Effector memory CD8-positive, alpha-beta T cell (primary cell): ENCODE measurements at places on chromosomes 16 and 17.

DNA sequence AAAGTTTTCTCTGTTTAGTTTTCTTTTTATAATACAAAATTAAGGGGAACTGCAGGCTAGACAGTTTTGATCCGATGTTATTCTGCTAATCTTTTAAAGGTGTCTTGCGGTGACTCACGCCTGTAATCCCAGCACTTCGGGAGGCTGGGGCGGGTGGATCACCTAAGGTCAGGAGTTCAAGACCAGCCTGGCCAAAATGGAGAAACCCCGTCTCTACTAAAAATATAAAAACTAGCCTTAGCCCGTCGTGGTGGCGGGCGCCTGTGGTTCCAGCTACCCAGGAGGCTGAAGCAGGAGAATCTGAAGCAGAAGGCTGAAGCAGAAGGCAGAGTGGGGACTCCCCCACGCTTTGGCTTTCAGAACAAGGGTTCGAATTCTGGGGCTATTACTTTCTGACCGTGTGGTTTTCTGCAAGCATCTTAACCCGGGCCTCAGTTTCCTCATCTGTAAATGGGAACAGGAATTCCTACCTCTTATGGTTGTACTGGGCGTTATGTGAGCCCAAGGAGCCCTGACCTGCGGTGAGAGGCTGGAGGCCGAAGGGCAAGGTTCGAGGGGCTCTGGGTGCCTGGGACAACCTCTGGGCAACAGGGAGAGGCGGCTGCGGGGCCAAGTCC, 1.2 kb upstream of the KATNB1 start:
- no peak for DNase-seq

DNA sequence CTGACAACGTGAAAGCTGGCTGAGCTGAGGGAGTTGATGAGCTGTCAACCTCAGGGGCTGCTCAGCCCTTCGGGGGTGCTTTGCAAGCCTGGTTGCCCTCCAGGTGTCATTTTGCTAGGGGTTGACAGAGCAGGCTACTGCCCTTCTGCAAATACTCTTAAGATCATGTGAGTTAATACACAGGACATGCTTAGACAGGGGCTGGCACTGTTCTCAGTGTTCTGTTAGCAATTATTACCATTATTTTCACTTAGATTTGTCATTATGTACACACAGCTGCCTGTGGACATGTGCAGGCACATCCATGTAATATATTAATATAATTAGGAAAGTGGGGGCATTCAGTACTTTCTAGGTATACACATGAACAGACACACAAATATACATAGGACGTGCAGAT, 554.3 kb upstream of the HSBP1 start:
- no peak for DNase-seq

DNA sequence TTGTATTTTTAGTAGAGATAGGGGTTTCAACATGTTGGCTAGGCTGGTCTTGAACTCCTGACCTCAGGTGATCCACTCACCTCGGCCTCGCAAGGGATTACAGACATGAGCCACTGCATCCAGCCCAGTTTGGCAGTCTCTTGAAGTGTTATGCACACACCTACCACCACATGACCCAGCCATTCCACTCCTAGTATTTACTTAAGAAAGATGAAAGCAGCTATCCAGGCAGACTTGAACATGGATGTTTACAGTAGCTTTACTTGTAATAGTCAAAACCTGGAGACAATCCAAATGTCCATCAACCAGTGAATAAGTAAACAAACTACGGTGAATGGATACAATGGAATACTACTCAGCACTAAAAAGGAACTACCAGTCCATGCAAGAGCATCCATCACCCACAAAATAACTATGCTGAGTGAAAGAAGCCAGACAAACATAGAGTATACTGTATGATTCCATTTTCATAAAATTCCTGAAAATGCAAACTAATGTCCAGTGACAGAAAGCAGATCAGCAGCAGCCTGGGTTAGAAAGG, 37.8 kb upstream of the RASD1 start:
- DNase-seq: no peak

- no peak for DNase-seq
Observed at GRCh38 chr16:49889725-49890397, 33.9 kb upstream of the ZNF423 start.

DNA sequence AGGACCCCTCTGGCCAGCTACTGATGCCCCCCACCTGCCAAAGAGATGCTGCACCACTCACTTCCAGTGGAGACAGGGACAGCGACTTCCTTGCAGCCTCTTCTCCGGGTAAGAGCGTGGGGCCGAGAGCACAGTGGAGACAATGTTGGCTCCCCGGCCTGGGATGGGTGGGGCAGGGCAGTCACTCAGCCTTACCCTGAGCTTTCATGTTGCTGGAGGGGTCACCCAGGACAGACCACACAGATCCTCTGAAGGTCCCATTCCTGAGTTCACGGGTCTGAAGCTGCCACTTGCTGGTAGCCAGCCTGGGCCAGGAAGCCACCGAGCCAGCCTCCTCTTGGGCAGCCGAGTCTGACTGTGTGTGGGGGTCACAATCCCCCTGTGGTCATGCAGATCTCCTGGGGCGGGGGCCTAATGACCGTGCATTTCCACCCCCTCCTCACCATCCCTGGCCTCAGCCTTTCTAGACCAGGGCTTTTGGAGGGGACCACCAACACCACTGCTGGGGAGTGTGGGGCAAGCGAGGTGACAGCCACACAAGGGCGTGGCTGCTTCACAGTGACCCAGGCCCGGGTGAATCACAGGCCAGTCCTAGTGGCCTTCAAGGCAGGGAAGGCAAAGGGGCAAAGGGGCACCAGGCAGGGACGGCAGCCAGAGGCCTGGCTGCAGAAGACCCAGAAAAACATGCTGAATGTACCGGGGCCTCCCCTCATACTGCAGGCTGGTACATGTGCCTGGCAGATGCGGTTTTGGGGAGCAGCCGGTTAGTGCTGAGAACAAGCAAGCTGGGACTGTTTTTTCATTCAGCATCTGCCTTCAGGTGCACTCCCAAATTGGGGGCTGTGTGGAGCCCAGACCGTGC, 10.4 kb downstream of the TAF1C start:
- no peak for DNase-seq

GRCh38 chr17:17035490-17035889, 6.8 kb upstream of the MPRIP start:
- no peak for DNase-seq

GRCh38 chr16:23867566-23867965, 31.8 kb downstream of the PRKCB start:
- DNase-seq: no peak

DNA sequence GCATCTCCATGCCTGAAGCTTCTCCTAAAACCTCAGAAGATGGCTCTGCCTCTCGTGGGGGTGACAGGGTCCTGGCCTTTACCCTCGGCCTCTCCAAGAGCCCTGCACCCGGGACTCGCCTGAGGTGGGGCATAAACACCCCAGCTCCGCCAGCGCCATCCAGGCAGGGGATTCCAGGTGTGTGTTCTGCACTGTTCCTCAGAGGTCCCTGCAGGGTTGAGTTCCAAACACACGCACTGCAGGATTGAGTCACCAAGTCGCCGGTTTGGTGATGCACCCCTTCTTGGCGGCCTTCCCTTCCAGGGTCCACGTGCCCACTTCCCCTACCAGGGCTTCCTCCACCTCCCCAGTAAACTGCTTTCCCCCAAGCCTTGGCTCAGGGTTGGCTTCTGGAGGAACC, 40.0 kb upstream of the RBFOX3 start:
- DNase-seq: no peak

GRCh38 chr17:83183951-83184506, 104.6 kb downstream of the METRNL start:
- DNase-seq: no peak

DNA sequence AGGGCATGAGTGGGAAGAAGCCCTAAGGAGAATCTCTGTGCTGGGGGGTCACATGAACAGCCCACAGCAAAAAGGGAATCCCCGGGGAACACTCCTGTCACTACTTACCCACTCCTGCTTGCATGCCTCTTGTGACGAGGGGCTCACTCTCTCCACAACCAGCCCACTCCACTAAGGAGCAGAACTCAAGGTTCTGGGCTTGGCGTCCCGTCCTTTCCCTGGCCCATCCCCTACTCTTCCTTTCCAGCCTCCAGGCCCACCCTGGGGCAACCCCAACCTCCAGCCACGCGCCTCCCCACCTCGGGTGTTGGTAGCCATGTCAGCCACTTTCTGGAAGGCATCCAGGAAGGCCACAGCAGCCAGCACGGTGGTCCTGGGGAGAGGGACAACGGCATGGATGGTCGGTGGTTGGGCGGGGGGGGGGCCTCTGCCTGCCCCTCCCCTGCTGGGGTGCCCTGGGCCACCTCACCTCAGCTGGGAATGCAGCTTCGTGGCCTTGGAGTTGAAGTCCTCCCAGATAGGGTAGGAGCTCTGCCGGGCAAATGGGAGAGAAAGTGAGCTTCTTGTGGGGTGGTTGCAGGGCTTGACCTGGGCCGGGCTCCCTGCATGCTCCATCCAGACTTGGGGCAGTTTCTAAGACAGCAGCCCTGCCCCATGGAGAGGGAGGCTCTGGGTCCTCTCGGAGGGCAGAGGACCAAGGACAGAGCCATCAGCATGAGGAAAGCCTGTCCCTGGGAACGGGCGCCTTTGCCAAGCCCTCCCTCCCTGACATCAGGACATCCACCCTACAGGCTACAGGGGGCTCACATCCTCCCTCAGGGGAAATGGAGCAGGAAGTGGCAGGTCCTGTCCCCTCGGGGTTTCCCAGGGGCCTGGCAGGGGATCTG, 5.1 kb downstream of the MTSS2 start:
- no peak for DNase-seq

DNA sequence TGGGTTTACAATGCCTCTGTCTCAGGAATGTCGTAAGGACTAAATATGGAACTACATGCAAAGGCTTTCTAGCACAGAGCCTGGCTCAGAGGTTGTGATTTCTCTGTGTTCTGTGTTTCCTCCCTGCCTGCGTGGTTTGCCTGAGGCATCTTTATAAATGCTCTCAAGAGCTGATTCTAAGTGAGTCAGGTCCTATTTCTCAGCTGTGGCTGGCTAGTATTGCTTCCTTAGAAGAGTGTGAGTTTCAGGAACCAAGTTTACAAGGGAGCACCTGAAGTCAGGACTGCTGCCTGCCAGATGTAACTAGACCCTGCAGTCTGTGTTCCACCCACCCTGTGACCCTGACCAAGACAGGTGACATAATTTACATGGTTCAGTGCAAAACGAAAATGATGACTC, 8.0 kb upstream of the CCL1 start:
- no peak for DNase-seq

DNA sequence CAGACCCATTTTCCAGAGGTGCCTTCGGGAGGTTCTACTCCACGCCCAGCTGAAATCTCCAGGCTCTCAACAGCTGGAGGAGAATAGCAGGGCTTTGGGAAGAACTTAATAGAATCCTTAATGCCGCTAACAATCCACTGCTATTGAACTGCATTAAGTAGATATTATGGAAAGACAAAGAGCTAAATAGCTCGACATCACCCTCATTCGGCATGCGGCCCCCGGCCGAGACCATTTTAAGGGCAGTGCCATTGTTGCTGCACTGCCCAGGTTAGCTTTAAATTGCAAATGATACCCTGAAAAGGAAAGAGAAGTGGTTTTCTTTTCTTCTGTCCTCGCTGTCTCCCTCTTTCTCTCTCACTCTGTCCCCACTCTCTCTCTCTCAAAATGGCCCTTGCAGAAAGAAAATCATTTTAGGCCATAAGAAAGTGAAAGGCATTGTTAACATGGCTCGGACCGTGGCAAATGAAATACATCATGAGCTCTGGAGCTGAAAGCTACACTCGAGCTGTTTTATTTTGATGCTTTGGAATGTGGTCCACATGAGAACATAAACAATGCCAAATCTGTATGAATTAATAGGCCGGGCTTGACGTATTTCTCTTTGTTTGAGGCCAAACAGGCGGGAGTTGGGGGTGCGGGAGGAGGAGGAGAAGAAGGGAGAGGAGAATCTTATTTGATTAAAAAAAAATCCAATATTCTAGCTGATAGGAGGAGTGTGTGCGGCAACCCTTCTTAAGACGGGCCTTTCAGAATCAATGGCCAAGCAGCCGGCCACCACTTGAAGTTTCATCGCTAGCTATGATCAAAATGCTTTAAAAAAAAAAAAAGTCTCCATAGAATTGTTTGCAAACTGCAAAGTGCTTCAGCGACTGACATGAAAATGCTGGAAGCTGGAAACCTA, 298.8 kb upstream of the IRX3 start:
- no peak for DNase-seq

GRCh38 chr17:62708587-62708986, 81.1 kb downstream of the MRC2 start:
- no peak for DNase-seq

DNA sequence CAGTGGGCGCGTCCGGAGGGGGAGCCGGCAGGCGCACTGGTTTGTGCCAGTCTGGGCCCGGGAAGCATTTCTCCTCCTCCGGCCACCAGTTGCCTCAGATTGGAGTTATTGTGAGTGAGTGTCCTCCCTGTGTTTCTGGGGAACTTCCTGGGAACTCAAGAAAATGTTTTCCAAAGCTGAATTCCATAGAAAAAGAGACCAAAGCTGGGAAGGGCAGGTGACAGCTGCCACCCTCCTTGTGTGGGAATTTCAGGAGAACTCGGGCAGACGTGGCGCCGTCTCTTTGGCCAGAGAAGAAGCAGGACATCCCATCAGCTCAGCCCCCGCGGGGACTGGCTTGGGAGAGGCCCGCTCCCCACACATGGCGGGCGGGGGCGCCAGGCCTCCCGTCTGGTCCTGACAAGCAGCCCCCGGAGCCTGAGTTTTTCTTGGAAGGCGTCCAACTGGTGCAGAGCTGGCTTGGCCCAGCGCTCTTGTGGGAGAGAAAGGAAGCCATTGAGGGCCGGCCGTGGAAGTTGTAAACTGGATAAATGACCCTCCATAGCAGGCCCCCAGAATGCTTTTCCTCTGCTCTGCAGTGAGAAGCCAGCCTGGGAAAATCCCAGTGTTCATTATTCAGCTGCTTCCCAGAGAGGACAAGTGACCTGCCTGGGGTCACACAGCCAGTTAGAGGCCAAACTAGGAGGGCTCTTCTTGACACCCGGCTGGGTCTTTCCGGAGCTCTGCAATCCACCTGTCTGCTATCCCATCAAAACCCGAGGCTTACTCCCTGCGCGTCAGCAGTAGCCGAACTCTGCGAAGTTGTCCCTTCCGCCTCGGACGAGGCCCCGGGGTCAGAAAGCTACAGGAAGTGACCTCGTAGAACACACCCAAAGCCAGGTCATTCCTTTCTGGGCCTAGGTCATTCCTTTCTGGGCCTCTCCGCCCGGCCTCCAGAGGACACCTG, 39.2 kb upstream of the GSE1 start:
- DNase-seq: no peak

DNA sequence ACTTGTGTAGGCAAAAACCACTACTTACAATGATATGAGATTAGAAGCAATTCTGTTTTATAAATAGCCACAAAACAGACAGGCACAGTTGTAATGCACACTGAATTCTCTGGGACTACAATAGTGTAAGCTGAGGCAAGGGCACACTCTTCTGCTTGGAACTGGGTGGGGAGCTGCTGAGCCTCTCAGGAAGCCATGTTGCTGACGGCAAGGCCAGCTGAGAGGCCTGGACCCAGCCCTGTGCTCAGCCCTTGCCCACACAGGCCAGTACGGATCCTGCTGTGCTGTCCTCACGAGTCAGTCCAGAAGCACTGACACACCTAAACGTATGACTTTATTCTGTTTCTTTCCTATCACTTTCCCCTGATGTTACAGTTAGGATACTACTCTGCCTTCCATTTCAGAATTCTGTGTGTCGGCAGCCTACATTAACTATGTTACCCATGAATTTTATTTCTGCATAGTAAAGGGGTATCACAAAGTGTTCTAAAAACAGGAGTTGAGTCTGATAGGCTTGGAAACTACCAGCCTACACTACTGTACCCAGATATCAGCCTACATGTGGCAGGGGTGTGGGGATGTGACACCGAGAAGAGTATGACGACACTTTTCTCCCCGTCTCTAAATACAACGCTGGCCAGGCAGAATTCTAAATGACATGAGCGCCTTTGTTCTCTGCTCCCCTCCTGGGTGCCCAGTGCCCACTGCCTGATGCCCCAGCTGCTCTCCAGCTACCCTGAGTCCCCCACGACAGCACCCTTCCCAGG, 41.1 kb upstream of the FAAP100 start:
- DNase-seq: no peak
